ENCODE measurements at places on chromosomes 13 and 19. TPM values are rescaled to one million over a fixed set of nuclear protein-coding genes. Genes with fewer than 3 reads are reported as not detected.

- no peak for ATAC-seq
Observed at GRCh38 chr13:78764665-78765064, 105.7 kb upstream of the OBI1 start.

GRCh38 chr19:52464798-52465470 lies 11.6 kb downstream of the ZNF578 start:
- ATAC-seq: no peak

- no peak for ATAC-seq
Observed at GRCh38 chr13:78460176-78460575, 143.2 kb downstream of the POU4F1 start.

GRCh38 chr13:29925457-29926097 lies 75.2 kb upstream of the UBL3 start:
- peak; percentile 70 for ATAC-seq

DNA sequence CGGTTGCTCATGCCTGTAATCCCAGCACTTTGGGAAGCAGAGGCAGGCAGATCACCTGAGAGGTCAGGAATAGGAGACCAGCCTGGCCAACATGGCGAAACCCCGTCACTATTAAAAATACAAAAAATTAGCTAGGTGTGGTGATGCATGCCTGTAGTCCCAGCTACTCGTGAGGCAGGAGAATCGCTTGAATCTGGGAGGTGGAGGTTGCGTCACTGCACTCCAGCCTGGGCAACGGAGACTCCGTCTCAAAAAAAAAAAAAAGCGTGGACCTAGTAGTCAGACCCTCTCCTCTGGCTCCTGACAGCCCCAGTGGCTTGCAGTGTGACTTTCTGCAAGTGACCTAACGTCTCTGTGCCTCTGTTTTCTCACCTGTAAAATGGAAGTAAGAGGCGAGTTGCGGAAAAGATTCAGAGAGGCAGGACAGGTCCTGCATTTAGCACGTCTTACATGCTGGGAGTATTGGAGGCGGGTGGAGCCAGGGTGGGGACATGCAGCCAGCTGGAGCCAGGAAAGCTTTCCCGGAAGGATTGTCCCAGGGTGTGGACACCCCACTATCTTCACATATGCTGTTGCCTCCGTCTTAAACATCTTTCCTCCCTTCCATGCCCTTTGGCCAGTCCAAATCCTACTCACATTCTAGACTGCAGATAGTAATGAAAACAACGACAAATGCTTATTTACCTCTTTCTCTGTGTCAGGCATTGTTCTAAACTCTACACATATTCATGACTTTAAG lies 2.9 kb downstream of the TUBB4A start:
- ATAC-seq: no peak

The CDX2 gene
- total RNA-seq: not detected
